ENCODE measurements at places on chromosomes 7 and 10. TPM values are rescaled to one million over a fixed set of nuclear protein-coding genes. Genes with fewer than 3 reads are reported as not detected.

The CALML5 gene
- total RNA-seq = not detected

The CLIP2 gene
- 80.5 TPM for total RNA-seq

The UCN3 gene
- not detected for total RNA-seq

The ARHGEF35 gene
- 1.3 TPM for total RNA-seq

All from smooth muscle cell of the pulmonary artery (primary cell).